NT2/D1 (cell line): ENCODE measurements at places on chromosomes 2 and 18.

DNA sequence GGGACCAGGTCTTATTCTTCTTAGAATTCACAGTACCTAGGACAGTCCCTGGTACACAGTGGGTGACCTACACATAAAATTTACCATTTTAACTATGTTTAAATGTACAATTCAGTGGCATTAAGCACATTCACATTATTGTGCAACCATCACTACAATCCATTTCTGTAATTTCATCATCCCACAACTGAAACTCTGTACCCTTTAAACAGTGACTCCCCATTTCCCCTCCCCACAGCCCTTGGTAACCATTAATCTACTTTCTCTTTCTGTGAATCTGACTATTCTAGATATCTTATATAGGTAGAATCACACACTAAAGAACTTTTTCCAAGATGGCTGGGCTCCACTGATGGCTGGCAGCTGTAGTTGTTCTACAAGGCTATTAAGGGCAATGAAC, 41.6 kb downstream of the GFPT1 start:
- DNase-seq, result no peak

DNA sequence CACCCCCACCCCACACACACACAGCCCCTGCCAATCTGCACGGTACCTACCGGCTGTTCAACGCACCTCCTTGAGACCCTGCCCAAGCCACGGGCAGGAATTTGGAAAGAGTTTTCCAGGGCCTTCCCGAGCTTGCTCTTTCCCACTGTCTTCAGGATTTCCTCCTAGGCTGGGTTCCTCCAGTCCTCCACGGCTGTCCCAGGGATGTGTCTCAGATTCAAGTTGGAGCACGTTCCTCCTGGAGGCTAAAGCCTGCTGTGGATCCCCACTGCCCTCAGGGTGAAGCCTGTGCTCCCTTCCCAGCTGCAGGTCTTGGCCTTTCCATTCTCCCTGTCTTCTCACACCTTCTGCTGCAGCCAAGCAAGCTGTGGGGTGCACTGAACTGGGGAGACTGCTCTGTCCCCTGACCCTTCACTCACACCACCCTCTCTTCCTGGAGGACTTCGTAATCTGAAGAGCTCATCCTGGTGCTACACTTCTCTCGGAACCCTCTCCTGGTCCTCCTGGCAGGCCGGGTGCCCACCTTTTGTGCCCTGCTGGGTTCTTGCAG, 54.9 kb upstream of the HS6ST1 start:
- no peak for DNase-seq

- peak; percentile 40 for DNase-seq
Observed at GRCh38 chr2:74984947-74985637, 26.6 kb downstream of the POLE4 start.

DNA sequence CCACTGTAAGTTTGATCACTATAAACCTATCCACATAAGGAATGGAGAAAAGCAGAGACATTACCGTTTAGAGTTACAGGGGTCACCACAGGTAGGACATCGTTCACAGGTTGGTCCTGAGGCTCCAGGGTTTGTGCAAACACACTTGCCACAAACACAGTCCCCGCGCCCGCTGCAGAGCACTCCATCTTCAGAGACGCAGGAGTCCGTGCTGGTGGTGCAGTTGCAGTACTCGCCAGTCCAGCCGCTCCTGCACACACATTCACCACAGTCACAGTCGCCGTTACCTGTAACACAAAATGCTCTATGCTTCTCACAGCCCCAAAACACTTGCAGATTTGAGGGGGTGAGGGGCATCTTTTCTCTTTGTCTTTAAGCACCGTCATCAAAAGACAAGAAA, 63.9 kb upstream of the PLA2R1 start:
- DNase-seq, result no peak

DNA sequence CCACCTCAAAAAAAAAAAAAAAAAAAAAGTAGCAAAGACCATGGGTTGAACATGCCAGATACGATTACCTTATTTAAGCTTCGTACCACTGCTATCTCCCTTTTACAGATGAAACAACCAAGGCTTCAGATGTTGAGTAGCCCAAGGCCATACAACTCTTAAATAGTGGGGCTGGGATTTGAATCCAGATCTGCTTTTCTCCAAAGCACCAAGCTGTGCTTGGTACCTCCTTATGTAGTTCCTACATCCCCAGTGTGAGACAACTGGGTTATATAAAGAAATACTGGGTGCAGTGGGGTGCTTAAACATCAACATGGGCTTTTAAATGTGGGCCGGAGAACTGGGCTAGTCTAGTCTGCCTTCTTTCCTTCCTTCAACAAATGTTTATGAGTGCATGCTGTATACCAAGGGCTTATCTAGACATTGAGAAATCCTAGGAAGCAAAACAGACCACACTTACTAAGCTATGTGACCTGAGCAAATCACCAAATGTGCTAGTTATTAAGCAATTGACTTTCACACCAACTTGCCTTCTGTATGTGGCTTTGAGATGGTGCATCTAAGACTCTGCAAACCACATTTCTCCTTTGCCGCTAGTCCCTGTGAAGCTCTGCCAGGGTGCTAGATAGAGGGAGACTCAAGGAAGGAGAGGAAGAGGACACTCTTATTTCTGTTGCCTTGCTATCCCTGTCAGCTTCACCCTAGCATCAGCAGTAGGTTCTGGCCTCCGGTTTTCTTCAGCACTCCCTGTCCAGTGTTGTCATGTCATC, 206.8 kb upstream of the FBXO11 start:
- no peak for DNase-seq

DNA sequence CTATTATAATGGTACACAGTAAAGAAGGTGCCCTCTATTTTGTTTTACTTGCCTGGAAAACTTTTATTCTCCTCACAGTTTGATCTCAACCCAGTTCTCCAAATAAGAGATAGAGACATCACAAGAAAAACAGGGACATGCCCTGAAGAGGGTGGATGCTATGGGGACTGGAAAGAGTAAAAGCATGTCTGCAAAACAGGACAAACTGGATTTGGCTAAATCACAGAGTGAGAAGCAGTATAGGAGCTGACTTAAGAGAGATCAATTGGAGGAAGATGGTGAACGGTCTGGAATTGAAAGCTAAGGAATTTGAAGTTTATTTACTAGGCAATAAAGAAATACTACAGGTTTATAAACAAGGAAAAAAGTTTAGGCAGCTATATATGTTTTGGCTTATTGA, 33.0 kb downstream of the SP140L start:
- no peak for DNase-seq

GRCh38 chr18:12254136-12254819, at the start of gene CIDEA:
Gene CIDEA, plus strand, starts transcription at chr18:12254361. Its CDS starts 23 bp downstream, at chr18:12254384.
- DNase-seq, result no peak
